ENCODE measurements at places on chromosomes 12 and 14.

- no peak for DNase-seq
These were observed 6.5 kb downstream of the NFE2 start for GRCh38 chr12:54294152-54294952.

GRCh38 chr12:24861766-24862540, 86.9 kb downstream of the BCAT1 start:
- DNase-seq = no peak

GRCh38 chr12:2180737-2181082, 127.9 kb downstream of the CACNA1C start:
- DNase-seq = no peak

DNA sequence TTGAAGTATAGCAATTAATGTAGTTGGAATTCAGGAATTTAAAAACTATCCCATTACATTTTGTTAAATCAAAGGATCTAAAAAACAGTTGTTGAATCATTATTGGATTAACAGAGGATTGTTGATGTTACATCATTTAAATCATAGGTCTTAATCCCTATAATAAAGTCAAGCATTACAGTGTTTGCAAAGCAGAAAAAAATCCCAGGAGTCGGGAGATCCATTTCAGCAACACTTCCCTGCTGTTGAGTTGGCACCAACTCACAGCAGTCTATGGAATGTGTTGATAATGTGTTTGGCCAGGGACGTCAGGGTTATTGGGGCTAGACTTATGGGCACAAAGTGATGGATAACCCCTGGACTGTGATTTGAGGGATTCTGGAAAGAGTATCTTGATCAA, 99.1 kb upstream of the TMTC1 start:
- no peak for DNase-seq

- no peak for DNase-seq
These were observed 42.5 kb downstream of the PKP2 start for GRCh38 chr12:32854097-32854496.

DNA sequence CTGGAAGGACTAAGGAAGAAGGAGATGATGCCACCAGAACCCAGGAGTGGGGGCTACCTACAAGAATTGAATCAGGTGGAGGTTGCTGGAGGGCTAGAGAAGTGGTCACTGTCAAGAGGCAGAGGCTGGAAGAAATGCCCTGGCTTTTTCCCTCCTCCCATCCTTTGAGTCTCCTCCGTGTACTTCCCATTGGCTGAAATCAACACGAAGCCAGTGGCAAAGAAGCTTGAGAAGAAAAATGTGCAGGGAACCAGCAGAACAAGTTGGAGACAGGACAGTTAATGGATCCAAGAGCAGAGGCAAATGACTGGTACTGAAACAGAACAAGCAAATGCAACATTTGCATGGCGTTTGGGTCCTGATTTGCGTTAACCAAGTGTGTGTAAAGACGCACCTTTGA, 9.1 kb upstream of the FBLN5 start:
- no peak for DNase-seq

DNA sequence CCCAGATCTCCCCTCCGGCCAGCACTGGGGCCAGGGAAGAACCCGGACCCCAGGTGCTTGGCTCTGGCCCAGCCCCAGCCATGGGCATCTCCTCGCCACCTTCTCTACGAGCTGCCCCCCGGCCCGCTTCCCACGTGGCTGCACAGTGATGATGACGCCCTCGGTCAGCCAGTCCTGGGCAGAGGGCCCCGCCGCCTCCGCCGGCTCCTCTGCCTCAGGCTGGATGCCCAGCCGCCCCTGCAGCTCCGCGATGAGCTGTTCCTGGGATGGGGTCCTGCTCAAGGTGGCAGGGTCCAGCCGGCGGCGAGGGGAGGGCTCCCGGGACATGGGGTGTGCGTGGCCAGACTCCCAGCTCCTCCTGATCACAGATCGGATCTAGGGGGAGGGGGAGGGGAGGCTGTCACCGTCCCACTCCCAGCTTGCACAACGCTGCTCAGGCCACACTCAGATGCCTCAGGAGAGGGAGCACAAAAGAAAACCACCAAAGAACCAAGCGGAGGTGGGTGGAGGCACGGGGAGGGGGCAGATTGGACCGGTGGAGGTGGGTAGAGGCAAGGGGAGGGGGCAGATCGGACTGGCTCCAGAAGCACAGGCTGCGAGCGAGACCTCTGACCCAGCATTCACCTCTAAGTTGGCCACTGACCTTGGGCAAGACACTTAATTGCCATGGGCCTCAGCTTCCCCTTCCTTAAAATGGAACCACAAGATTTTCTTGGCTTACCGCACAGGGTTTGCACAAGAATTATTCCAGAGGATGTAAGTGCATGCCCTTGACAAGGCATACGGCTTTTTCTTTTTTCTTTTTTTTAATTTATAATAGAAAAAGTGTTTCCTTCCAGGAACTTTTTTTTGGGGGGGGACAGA, 16.1 kb upstream of the RPLP0 start:
- DNase-seq = no peak

GRCh38 chr12:8031872-8032241, 659 bp upstream of the FOXJ2 start:
- no peak for DNase-seq

DNA sequence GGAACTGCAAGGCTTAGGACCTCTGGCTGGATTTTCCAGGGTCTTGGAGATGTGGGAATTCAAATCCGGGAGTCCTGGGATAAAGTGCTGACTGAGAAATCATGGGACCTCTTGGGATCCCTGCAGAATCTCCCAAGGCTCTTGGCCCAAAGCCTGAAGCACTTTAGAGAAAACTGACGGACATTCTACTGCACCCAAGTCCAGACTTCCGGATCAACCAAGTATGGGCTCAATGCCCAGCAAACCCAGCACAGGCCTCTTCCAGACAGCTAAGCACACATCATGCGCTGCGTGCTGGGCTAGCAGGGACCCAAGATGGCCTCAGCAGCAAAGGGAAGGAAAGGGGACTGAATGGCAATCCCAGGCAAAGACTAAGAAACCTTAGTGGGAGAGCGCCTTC, 85.0 kb downstream of the ACTN1 start:
- DNase-seq = no peak

DNA sequence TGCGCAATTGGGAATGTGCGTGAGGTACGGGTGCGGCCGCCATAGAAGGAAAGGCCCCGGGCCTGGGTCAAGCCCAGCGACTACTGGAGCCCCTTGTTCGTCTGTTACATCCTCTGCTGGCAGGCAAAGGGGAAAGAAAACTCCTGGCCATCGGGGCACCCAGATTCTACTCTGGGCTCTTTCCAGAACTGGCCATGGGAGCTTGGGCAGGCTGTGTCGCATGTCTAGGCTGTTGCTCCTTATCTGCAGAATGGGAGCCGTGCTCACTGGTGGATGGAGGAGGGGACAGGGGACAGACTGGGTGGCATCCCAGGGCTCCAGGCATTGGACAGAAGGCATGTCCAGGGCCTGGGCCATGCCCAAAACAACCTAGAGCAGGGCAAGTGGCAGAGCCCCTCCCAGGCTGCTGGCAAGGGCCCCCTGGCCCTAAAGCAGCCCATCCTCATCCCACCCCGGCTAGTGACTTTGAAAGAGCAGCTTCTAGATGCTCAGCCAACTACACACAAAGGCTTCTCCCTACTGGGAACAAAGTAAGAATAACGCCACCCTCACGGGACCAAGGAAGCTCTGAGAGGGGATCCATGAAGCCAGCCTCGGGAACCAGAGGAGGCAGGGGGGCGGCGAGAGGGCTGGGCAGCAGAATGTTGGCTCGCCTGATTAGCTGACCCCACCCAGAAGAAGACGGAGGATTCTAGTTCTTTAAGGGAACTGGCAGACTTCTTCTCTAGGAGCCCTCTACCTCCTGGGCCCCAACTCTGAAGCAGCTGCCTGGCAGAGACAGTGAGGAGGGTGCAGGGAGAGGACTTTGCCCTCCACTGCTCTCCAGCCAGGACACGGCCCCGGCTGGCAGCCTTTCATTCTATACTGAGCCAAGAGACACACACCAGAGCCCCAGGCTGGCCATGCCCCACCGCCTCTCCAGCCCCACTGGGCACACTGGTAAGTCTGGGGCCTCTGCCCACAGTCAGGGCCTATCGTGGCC, 96.8 kb downstream of the SINHCAF start:
- no peak for DNase-seq

GRCh38 chr14:34713681-34714319, 593 bp downstream of the CFL2 start:
- peak; percentile 73 for DNase-seq

DNA sequence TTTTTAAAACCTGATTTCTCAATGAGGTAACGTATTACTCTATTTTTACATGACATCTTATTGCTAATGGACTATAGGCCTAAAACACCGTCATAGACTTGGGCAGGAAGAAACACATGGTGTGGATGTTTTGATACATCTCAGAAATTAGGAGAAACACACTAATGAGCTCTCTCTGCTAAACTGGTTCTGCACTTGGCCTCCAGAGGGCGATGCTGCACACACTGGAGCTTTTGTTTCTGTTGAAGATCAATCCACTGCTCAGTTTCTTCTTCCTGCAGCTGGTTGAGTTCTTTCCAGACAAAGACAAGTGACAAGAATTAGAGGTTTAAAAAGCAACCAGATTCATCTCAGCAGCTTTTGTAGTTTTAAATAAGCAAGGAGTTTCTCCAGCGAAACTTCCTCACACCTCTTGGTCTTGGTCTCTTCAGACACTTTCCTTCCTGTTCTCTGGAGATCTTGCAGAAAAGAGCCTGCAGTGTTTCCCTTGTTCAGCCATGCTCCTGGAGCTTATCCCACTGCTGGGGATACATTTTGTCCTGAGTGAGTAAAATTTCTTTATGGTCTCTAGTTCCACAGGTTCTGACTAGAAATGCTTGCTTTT, 178.5 kb upstream of the OR4E1 start:
- no peak for DNase-seq

- DNase-seq = no peak
These were observed 112.9 kb downstream of the TSPAN9 start for GRCh38 chr12:3190101-3190500.

DNA sequence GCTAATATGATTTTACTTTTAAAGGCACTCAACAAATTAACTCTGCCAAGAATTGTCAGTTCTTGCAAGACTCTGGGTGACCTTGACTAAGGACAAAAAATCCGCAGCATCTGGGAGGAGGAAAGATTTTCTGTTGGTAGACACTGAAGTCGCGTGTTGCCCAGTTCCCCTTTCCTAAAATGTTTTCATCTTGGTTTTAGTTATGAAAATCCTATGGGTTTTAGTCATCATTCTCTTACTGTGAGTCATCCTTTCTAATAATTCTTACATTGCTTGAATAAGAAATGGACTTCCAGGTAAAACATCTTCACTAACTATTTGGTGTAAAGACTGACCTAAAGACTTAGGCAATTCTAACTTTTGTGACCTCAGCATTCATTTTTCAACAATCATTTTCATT, 9.1 kb downstream of the GSG1 start:
- no peak for DNase-seq

GRCh38 chr12:111446631-111447570, 41.2 kb downstream of the SH2B3 start:
- no peak for DNase-seq

GRCh38 chr14:44170556-44170955, 336.5 kb downstream of the FSCB start:
- no peak for DNase-seq

DNA sequence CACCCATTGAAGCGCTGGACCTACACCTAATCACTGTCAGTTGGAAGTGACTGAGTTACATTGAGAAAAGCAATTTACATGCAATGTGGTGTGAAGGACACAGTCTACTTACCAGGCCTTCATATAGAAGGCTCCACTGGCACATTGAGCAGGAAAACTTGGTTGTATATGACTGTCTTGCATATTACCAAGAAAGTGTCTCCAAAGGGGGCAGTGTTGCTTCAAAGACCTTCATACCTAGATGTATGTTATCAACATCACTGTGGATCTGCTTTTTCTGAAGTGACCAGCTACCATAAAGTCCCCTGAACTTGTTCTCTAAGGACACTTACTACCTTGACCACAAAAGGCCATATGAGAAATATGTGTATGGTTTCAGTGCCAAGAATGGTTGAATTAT, 64.1 kb downstream of the NELL2 start:
- no peak for DNase-seq

GRCh38 chr14:102203382-102203781, 63.7 kb downstream of the WDR20 start:
- no peak for DNase-seq

DNA sequence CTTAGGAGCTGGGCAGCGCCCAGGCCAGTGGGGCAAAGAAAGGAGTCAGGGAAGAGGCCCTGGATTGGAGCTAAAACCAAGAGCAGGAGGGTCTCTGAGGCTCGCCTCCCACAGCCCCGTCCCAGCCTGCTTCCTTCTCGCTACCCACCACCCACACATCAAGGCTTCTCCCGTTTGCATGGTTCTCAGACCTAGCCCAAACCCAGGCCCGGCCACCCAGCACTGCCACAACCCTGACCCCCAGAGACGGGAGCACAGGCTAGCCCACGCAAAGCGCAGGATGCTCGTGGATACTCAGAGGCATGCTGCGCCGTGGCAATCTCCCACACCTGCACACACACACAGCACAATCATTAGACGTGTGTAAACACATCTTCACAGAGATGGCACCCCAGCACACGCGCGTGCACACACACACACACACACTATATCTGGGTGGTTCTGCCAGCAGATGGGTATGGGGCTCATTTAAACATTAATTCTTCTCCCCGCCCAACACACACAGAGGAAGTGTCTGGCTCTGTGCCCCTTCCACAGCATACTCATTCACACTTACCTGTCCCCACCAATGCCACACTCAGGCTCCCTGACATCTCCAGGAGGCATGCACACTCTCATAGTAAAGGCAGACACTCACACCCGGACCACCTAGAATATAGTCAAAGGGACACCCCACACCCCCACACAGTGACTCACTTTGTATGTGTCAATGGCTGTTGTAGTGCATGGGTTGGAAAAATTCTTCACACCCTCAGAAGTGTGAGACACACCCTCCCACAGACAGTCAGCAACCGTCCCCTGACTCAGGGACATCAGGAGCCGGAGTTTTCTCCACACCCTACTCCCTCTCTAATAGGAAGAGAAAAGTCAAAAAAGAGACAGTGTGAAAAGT, 1.1 kb downstream of the CARMIL3 start:
- DNase-seq = no peak

DNA sequence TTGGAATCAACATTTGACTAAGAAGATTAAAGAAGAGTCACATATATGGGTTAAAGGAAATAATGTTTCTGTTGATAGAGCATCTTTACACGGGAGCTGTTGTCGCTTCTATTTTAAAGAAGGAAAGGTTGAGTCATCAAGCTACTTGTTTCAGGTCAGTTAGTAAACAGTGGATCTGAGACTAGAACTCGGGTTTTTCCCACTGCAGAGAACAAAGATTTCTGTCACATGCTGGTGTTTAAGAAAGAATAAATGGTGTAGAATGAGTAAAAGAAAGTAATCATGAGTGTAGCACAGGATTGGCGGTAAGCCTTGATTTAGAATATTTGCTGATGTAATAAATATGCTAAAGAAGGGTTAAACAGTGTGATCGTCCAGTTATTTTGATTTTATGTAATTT, 455.5 kb downstream of the AEBP2 start:
- DNase-seq = no peak

DNA sequence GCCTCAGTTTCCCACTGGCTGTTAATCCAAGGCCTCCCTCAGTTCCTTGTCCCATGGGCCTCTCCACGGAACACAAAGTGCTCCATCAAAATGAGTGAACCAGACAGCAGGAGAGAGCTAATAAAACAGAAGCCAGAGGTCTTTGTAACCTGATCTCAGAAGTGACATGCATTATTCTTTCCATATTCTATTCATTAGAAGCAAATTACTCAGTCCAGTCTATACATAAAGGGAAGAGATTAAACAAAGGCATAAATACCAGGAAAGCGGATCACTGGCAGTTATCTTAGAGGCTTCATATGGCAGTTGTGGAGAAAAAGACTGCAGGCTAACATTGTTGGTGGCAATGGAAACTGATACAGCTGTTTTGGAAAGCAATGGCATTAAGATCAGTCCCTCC, 170.6 kb upstream of the GARIN6 start:
- no peak for DNase-seq

- no peak for DNase-seq
These were observed 13.2 kb downstream of the SDSL start for GRCh38 chr12:113435367-113435766.

All from BJ (cell line).